T-helper 17 cell (primary cell): ENCODE measurements at places on chromosomes 7 and 10. TPM values are rescaled to one million over a fixed set of nuclear protein-coding genes. Genes with fewer than 3 reads are reported as not detected.

PITX3 gene
- total RNA-seq: not detected

- no peak for DNase-seq
- H3K27me3 ChIP-seq: no peaks in the 10 kb centered on the region
- no peak overlapping the region for H3K27ac ChIP-seq
- no peak overlapping the region for H3K4me3 ChIP-seq
These were observed 114.2 kb upstream of the FAM180A start for GRCh38 chr7:135862586-135863340.

- DNase-seq: no peak
- peaks cover 42% of the 10 kb centered on the region for H3K27me3 ChIP-seq
- H3K4me3 ChIP-seq: no peak overlapping the region
These were observed 17.9 kb upstream of the ITGA8 start for GRCh38 chr10:15737656-15738055.

DNA sequence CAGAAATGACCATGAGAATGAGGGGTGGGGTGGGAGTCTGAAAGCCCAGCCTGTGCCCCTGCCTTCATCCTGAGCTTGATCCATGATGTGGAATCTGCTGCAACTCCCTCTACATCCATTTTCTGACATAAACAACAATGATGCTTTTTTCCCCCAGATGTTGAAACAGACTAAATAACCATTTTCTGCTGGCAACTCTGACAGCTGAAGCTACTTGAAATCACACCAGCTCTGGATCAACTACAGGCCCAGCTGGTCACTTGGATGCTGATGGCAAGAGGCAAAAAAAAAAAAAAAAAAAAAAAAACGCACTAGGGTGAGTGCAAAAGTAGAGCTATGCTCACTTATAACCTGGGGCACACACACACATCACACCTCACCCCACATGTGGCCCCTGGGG, 74.2 kb downstream of the FAM107B start:
- peaks cover 5% of the 10 kb centered on the region for H3K4me1 ChIP-seq
- no peak for DNase-seq
- no peaks in the 10 kb centered on the region for H3K36me3 ChIP-seq
- no peak overlapping the region for H3K27ac ChIP-seq
- H3K4me3 ChIP-seq: no peak overlapping the region

DNA sequence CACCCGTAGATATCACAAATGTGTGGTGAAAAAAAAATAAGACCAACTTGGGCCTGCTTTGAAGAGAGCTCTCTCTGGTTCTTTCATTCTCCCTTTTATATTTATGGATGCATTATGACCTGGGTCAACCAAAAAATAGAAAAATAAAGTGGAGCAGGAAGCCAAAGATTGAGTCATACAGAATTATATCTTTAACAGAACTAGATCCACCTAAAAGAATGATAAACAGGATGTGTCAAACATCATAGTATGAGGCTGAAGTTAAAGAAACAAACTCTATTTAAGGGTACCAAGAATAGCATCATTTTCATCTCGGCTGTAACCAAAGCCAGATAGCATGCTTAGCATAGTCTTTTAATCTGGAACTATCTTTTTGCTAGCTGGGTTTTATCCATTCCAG, 28.8 kb upstream of the NMT2 start:
- H3K27me3 ChIP-seq: no peaks in the 10 kb centered on the region
- no peaks in the 10 kb centered on the region for H3K36me3 ChIP-seq
- no peak for DNase-seq
- H3K4me3 ChIP-seq: peak overlapping the region; percentile 64

- no peak overlapping the region for H3K27ac ChIP-seq
- no peak overlapping the region for H3K4me3 ChIP-seq
- DNase-seq: no peak
- no peaks in the 10 kb centered on the region for H3K27me3 ChIP-seq
- no peaks in the 10 kb centered on the region for H3K4me1 ChIP-seq
These were observed 922.2 kb downstream of the SORCS1 start for GRCh38 chr10:106242301-106242700.

- no peak overlapping the region for H3K4me3 ChIP-seq
- no peak for DNase-seq
These were observed 372.4 kb upstream of the VWC2 start for GRCh38 chr7:49400891-49401550.

DNA sequence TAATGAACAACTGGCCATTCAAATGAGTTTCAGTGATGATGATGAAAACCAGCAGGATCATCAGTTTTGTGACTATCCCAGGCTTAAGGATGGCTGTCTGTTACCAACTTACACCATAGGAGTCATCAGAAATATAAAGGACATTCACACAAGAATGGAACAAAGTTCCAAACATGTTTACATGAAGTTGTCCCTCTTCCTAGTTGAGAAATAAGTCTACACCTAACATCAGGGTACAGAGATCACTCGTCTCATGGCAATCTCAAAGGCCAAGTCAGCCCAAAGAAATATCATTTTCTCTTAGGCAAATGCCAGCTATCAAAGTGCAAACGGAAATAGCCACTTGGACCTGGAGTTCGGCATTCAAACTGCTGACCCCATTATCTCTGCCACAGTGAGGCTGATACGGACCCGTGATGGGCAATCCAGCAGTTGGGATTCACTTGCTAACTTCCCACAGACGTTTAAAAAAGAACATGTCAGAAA, 53.0 kb downstream of the CREB3L2 start:
- H3K27ac ChIP-seq: no peak overlapping the region
- no peak for DNase-seq
- H3K4me1 ChIP-seq: peaks cover 26% of the 10 kb centered on the region

DNA sequence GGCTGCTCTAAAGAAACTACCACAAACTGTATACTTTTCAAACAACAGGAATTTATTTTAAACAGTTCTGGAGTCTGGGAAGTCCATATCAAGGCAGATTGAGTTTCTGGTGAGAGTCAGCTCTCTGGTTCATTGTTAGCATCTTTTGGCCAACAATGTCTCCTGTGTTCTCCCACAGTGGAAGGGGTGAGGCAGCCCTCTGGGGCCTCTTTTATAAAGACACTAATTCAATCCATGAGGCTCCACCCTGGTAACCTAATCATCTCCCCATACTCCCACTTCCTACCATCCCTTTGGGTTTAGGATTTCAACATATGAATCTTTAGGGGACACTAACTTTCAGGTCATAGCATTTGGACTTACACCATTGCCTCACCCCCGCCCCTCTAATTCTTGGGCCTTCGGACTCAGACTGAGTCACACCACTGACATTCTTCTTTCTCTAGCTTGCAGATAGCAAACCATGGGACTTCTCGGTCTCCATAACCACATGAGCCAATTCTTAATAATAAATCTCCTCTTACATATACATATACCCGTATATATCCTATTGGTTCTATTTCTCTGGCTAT, 64.3 kb upstream of the ANTXRL start:
- no peak overlapping the region for H3K4me3 ChIP-seq
- peaks cover 17% of the 10 kb centered on the region for H3K4me1 ChIP-seq
- H3K27ac ChIP-seq: no peak overlapping the region
- DNase-seq: no peak

DNA sequence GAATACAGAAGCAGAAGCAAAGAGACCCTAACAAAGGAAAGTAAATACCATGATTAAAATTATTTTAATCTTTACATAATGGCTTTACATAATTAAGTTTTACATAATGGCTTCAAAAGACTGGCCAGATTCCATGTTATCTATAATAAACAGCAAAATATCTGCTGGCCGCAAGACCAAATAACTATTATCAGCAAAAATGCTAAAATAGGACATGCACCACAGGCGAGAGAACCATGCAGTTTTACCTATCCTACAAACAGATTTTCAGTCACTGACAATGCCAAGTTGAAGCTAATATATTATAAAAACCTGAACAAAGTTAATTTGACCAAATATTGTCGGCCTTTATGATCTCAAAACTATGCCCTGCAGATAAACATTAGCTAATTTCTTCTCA, 34.2 kb upstream of the ANLN start:
- DNase-seq: no peak
- H3K4me1 ChIP-seq: no peaks in the 10 kb centered on the region
- H3K27me3 ChIP-seq: peaks cover 6% of the 10 kb centered on the region
- H3K4me3 ChIP-seq: no peak overlapping the region
- no peaks in the 10 kb centered on the region for H3K36me3 ChIP-seq

DNA sequence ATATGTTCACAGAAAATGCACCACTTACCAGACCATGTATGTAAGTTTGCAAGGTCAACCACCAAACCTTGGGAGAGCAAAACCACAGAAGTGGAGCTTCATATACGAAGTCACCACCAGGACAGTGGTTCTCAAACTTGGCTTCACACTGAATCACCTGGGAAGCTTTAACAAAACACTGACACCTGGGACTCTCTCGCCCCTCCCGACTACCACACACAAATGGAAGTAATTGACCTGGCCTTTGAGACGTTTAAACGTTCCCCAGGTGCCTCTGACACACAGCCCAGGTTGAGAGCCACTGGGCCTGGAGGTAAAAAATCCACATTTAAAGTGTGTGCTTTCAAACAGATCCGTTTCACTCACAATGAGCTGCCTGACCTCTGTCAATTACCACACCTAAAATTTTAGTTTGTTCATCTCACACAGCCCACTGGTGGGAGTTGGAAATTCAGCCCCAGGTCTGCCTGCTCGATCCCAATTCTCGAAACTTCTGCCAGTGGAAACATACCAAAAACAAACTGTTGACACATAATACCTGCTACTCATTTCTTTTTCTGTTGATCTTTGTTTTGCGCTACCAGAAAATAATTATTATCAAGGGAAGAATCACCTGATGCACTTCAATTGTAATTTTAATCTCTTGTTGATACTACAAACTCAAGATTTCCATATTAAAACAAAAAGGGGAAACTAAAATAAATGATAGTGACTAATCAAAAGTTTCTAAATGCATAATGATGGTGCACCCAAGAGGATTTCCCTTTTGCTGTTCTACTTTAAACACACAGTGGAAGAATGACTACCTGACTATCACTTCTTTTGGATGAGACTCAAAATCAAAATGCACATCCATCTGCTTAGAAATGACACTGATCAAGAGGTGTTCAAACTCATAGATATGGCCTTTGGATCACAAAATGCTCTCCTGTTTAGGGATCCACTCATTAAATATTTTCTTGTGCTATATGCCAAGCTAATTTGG, 26.6 kb downstream of the CDNF start:
- no peaks in the 10 kb centered on the region for H3K27me3 ChIP-seq
- H3K4me3 ChIP-seq: no peak overlapping the region

DNA sequence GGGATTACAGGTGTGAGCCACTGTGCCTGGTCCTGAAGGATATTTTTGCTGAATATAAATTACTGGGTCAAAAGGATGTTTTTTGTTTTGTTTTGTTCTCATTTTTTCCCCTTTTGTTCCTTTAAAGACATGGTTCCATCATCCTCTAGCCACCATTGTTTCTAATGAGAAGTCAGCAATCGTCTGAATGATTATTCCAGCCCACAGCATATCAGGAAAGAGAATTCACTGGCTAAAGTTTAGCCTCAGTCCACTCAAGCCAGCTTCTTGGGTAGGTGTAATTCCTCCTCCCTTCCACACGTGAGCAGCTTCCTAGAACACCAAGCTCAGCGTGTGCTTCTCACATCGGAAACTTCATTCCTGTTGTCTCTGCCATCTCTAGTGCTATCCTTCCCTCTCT, 112.8 kb upstream of the INSIG1 start:
- H3K4me1 ChIP-seq: peaks cover 4% of the 10 kb centered on the region
- H3K36me3 ChIP-seq: peaks cover 4% of the 10 kb centered on the region
- no peak overlapping the region for H3K27ac ChIP-seq
- no peak overlapping the region for H3K4me3 ChIP-seq

DNA sequence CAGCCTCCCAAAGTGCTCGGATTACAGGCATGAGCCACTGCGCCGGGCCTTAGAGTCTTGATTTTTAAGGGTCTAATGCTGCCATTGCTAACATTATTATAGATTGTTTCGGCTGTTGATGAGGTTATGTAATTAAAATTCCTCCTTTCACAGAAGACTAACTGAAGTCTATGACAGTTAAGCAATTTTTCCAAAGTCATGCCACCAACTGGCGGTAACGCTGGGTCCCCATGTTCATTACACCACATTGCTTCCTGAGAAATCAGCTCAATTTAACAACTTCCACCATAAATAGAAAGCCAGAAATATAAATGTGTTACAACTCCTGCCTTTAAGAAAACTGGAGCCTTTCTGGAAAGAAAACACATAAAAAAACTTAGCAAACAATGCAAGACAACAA, 3.5 kb downstream of the ERLIN1 start:
- H3K27ac ChIP-seq: peak overlapping the region; percentile 93
- DNase-seq: no peak
- peaks cover 9% of the 10 kb centered on the region for H3K36me3 ChIP-seq
- no peak overlapping the region for H3K4me3 ChIP-seq
- peaks cover 47% of the 10 kb centered on the region for H3K4me1 ChIP-seq

DNA sequence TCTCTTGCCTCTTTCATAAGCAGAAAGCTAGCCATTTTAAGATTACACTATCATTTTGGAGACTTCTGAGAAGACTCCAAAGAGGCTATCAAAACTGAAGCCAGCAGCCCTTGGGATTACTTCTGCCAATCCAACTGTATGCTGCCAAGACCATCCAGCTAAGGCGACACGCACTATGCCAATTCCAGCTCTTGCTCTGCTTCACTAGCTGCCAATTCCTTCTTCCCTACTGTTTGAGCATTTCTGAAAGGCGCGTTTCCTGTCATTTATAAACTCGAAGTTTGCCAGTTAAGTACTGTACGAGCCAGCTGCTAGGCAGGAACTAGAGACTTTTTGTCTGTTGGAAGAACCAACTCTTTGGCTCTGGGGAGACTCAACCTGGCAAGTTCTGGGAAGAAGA, 36.5 kb downstream of the MALSU1 start:
- H3K4me3 ChIP-seq: no peak overlapping the region
- H3K27ac ChIP-seq: no peak overlapping the region
- peaks cover 2% of the 10 kb centered on the region for H3K36me3 ChIP-seq
- H3K4me1 ChIP-seq: no peaks in the 10 kb centered on the region
- no peak for DNase-seq

DNA sequence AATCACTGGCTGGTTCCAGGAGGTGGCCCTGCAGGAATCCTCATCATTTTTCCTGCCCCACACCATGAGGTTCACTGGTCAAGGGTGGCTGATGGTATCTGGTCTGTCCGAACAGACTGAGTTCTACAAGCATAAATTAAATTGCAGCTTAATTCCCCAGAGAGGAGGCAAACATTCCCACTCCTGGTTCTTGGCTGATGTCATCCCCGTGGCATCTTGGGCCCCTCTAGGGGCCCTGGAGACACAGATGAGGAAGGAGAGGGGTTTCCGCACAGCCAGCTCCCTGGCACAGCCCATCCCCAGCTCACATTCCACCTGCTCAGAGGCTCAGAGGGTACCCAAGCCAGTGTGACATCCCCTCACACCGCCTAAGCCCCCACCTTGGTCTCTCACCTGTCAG, 5.3 kb upstream of the KLRG2 start:
- H3K27me3 ChIP-seq: peaks cover 42% of the 10 kb centered on the region
- H3K4me3 ChIP-seq: no peak overlapping the region
- DNase-seq: no peak

DNA sequence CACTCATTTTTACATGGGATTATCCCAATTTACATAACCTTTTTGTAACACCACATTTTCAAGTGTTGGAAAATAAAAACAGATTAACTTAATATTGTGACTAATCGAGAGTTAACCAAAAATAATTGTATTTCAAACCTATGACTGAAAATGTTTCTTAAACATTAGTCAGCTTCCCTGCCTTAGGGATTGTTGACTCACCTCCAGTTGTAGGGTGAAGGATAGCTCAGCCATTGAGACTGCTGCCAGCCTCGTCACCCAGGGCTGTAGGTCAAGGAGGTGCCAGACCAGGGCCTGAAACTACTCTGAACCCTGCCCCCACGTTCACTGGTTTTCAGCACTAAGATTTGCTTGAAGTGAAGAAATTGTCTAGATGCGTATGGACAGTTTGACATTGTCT, 351.2 kb downstream of the GFRA1 start:
- H3K4me3 ChIP-seq: no peak overlapping the region
